ENCODE measurements at places on chromosomes 2 and 18.

- no peak for DNase-seq
Measured at GRCh38 chr2:53646788-53647187, 120.8 kb upstream of the CHAC2 start.

DNA sequence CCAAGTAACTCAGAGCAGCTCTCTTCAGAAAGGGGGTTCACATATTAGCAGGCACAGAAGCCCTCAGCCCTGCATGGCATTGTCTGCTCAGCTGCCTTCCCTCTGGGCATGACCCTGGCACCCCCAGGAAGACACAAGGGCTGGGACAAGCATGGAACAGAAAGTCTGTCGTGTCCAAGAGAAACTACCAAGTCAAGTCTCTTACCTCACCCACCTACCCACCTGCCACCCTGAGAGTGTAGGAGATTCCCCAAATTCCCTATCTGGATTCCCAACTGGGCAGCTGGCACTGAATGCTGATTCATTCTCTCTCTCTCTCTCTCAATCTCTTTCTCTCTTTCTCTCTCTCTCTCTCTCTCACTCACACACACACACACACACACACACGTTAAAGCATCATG lies 21.6 kb downstream of the SMAD7 start:
- DNase-seq = no peak

- DNase-seq = peak; percentile 70
Measured at GRCh38 chr2:64750001-64750816, 96.5 kb upstream of the SERTAD2 start.

GRCh38 chr2:30178618-30179434 lies 32.0 kb downstream of the YPEL5 start:
- no peak for DNase-seq

DNA sequence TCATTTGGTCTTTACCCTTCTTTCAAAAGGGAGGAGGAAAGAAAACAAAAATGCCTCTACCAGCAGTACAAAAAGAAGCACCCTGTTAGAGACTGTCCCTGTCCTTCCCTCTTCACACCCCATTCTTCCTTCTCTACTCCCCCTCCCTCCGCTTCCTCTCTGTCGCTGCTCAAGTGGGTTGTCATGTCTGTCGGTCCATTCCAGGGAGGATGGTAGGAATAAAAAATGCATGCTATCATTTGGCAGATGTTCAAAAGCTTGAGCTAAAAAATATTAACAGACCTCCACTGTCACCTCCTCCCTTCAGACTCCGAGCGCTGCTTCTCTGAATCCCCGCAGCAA lies 482.0 kb downstream of the BCL11A start:
- no peak for DNase-seq

DNA sequence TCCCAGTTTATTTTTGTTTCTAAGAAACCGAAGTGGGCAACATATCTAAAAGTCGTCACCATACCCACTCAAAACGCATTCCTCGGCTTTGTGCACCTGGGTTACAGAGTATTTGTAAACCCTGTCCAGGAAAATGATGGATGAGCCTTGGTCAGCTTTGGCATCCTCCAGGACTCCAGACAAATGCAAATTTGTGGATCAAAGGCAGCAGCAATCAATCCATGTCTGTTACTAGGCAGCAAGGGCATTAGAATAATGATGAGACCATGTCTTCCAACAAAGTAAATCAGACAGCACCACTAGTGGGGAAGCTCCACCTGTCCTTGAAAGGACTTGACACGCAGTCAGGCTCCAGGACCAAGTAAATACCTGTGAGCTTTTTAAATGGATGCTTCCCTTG lies 672.6 kb upstream of the GYPC start:
- no peak for DNase-seq

DNA sequence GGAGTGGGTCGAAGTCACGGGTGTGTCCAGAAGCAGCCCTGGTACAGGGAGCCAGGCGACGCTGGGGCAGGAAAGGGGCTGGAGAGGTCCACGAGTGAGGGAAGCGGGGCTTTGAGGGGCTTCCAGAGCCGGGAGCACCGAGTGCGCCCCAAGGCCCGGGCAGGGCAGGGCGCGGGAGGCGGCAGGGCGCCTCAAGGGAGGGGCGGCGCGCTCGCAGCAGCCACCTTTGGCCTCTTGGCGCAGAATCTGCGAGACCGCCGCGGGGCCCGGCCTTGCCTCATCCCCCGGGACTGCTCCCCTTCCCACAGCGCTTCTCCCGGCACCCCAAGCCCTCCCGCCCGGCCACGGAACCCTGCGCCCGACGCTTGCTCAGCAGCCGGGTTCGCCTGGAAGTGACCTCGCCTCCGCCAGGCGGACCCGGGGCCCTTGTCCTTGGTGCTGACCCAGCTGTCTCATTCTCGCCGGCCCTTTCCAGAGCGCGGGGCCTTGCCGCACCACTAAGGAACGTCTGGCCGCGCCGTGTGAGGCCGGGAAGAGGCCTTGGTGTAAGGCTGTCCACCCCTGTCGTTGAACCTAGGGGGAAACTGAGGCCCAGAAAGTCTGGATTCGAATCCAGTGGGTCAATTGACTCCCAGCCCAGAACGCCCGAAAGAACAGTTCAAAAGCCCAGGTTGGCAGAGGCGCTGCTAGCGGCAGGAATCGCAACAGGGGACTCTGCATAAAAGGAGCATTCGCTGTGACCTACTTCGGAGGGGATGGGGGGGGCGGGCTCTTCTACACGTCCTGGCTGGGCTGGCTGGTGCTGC lies 584 bp upstream of the DNER start:
- peak; percentile 82 for DNase-seq

DNA sequence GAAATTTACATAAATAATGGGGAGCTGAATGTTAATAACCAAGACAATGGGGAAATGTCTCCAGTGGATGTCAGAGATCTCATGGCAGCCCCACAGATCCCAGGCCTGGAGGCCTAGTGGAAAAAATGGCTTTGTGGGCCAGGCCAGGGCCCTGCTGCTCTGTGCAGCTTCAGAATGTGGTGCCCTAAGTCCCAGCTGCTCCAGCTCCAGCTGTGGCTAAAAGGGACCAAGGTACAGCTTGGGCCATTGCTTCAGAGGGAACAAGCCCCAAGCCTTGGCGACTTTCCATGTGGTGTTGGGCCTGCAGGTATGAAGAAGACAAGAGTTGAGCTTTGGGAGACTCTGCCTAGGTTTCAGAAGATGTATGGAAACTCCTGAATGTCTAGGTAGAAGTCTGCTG lies 658.2 kb downstream of the NUP35 start:
- DNase-seq = no peak

GRCh38 chr2:148533685-148534084 lies 110.9 kb upstream of the EPC2 start:
- DNase-seq = no peak

GRCh38 chr2:134247679-134248078 lies 6.2 kb upstream of the MGAT5 start:
- DNase-seq = no peak

DNA sequence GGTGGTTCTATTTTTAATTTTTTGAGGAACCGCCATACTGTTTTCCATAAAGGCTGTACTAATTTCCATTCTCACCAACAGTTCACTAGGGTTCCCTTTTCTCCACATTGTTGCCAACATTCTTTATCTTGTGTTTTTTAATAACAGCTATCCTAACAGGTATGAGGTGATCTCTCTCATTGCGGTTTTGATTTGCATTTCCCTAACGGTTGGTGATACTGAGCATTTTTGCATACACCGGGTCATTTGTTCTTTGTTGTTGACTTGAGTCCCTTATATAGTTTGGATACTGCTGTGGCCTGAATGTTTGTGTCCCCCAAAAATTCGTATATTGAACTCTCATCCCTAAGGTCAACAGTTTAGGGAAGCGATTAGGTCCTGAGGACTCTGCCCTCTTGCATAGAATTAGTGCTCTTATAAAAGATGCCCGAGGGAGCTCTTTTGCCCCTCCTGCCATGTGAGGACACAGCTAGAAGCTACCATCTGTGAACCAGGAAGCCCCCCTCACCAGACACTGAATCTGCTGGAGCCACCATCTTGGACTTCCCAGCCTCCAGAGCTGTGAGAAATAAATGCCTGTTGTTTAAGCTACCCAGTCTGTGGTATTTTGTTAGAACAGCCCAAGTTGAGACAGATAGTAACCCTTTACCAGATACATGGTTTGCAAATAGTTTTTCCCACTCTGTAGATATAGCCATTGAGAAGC lies 4.7 kb downstream of the IMP4 start:
- DNase-seq = no peak

DNA sequence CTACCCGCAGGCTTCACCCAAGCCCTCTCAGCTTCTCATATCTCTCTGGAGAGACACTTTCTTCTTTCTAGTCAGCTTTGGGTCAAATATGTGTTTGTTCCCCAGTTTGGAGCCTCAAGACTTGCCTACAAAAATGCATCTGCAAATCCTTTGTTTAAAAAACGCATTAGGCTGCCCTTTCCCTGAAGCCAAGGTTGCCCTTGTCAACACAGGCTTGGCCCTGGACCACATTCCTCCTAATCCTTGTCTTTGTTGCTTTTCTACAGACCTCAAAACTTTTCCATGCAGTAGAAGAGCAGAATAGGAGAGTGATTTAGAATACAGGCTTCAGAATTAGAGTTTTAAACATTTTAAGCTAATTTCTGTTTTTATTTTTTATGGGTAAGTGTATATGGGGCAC lies 307.8 kb downstream of the NAPG start:
- DNase-seq = no peak

- DNase-seq = no peak
Measured at GRCh38 chr2:98308068-98308467, 38.2 kb upstream of the CNGA3 start.

GRCh38 chr2:29119211-29119610 lies 4.0 kb downstream of the CLIP4 start:
- DNase-seq = no peak

GRCh38 chr2:515441-516127 lies 161.6 kb downstream of the TMEM18 start:
- no peak for DNase-seq

GRCh38 chr2:190121971-190122370 lies 59.4 kb upstream of the MSTN start:
- DNase-seq = no peak

- DNase-seq = no peak
Measured at GRCh38 chr18:8747440-8747937, 42.1 kb downstream of the MTCL1 start.

- DNase-seq = peak; percentile 43
Measured at GRCh38 chr18:49055754-49056172, 105.0 kb upstream of the SMAD7 start.

GRCh38 chr2:47488870-47489584 lies 86.1 kb downstream of the MSH2 start:
- no peak for DNase-seq

- DNase-seq = no peak
Measured at GRCh38 chr2:111207851-111208250, 87.1 kb downstream of the BCL2L11 start.

DNA sequence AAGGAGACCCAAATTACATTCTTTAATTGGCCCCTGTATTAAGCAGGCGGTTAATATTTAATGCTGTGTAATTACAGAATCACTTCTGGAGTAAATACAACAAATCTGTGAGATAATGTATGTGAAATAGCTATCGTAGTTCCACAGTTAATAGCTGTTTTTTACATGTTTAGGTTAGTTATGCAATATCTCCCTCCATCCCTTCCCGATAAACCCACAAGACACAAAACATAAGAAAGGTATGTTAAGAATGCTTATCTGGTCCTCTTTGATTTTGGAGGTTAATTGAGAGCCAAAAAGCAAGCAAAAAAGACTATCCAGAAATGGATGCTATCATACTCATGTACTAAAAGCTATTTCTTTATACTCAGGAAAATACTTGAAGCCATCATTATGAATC lies 49.1 kb downstream of the ZNF638 start:
- no peak for DNase-seq

DNA sequence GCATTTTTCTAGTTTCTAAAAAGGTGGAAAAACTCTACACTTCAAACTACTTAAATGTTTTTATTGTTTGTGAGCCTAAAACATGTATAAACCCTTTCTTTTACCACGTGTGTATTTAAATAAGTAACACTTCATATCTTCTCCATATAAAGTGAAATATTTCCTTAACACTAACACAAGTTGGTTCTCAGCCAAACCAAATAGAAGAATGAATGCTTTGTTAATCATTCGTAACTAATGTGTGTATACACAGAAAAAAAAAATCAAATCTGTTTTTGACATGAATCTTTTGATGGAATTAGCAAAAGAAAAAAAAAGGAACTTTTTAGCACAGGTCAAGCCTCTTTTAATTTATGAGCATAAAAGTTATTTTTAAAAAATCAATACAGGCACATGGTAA lies 89.3 kb downstream of the EHBP1 start:
- no peak for DNase-seq

DNA sequence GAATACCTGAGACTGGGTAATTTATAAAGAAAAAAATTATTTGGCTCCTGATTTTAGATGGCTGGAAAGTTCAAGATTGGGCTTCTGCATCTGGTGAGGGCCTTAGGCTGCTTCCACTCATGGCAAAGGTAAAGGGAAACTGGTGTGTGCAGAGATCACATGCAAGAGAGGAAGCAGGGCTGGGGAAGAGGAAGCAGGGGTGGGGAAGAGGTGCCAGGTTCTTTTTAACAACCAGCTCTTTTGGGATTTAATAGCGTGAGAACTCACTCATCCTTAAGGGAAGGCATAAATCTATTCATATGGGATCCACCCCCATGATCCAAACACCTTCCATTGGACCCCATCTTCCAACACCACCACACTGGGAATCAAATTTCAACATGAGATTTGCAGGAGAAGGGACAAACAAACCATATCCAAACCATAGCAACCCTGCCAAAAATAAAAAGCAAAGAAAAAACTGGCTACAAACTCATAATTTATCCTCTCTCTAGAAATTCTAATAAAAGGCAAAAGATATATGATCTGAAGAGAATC lies 30.4 kb downstream of the PRKRA start:
- DNase-seq = no peak

DNA sequence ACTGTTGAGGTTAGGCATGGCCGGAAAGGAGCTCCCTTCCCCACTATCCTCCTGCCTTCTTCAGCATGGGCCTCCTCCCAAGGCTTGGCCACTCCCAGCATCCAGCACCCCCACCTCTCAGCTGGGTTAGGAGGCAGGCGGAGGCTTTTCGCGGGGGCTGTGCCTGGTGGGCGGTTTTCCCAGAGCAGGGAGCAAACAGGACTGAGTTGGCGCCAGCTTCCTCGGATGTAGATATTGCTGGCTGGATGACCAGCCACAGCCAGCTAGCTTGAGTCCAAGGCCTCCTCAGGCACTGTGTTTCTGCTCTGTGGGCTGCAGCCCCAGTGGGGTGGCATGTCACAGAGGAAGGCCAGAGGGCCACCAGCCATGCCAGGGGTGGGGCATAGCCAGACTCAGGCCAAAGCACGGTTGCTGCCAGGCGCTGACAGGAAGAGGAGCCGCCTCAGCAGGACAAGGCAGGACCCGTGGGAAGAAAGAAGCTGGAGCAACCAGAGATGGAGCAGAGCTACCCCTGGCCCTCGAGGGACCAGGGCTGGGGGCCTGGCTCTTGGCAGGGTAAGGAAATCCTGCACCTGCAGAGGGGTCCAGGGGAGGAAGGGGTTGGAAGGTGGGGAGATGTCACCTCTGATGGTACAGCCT lies at the start of gene TCF23:
Gene TCF23, plus strand, starts transcription at position 204 of the 639 bp plus-strand sequence. Its CDS starts 130 bp downstream, at position 334.
- DNase-seq = peak; percentile 48

DNA sequence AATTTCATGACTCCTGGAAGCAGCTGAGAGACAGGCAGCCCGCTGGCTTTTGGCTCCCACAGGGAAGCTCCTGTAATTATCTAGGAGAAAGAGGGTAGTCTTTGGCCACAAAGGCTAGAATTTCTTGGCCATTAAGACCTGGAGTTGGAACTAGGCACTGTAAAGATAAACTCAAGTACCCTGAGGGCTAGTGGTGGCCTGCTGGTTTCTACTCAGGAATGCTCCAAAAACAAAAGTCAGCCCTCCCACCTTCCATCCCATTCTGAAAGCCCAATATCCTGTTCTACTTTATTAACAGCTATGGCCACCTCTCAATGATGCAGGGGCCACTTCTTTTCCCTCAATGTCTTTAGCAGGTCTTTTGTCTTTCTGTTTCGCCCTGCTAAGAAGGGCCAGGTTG lies 34.0 kb upstream of the CYP26B1 start:
- DNase-seq = no peak

Data from right hindlimb (tissue), 1 donor.